ENCODE measurements at places on chromosomes 5 and 9. TPM values are rescaled to one million over a fixed set of nuclear protein-coding genes. Genes with fewer than 3 reads are reported as not detected.

DNA sequence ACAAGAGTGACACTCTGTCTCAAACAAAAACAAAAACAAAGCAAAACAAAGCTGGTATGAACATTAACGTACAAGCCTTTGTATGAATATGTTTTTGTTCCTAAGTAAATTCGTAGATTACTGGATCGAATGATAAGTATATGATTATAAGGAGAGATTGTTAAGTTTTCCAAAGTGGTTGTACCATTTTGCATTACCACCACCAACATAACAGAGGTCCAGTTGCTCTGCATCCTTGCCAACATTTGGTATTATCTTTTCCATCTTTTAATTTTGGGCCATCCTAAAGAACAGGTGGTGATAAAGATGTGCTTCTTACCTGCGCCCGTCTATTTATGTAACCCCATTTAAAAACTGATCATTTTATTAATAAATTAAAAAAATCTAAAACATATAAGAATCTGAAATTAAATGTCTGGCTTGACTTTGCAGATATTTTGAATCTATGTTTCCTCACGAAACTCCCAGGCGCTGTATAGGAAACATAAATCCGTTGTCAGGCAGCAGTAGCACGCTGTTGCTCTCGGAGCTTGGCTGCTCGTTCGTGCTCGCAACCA lies 593 bp upstream of the NAA35 start:
- peak overlapping the region; percentile 50 for H3K27ac ChIP-seq
- H3K36me3 ChIP-seq = no peaks in the 10 kb centered on the region
- H3K4me1 ChIP-seq = peaks cover 3% of the 10 kb centered on the region
- no peak overlapping the region for H3K4me3 ChIP-seq

DNA sequence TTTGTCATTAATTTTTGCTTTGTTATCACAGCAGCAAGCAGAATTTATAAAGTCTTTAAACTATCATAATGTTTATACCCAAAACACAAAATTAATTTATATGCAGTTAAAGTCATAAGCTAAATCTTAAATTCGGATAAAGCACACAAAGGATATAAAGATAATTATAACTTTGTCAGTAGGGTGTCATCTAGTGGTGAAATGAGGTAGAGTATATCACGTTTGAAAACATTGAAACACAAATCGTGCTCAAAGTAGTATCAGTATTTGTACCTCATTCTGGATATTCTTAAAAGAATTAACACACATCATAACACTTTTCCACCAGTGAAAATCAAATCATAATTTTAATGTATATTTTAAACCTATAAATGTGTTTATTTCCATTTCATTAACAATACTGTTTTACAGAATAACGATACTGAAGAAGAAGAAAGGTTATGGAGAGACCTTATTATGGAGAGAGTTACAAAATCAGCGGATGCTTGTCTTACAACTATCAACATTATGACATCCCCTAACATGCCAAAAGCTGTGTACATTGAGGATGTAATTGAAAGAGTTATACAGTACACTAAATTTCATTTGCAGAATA lies 129.5 kb downstream of the NIPBL start:
- DNase-seq = no peak
- H3K4me3 ChIP-seq = no peak overlapping the region
- H3K4me1 ChIP-seq = no peaks in the 10 kb centered on the region
- peaks cover 46% of the 10 kb centered on the region for H3K36me3 ChIP-seq
- H3K27ac ChIP-seq = no peak overlapping the region
- H3K27me3 ChIP-seq = no peaks in the 10 kb centered on the region

STPG3 gene
- total RNA-seq = not detected

SLCO4C1 gene
- total RNA-seq = 0.33 TPM

DOCK8 gene
- 59.3 TPM for total RNA-seq
